ENCODE measurements at places on chromosomes 13 and 19.

- DNase-seq = no peak
- H3K27me3 ChIP-seq = no peaks in the 10 kb centered on the region
- no peak overlapping the region for H3K4me3 ChIP-seq
- no peak overlapping the region for H3K27ac ChIP-seq
Measured at GRCh38 chr13:106417467-106418110, 117.9 kb downstream of the EFNB2 start.

DNA sequence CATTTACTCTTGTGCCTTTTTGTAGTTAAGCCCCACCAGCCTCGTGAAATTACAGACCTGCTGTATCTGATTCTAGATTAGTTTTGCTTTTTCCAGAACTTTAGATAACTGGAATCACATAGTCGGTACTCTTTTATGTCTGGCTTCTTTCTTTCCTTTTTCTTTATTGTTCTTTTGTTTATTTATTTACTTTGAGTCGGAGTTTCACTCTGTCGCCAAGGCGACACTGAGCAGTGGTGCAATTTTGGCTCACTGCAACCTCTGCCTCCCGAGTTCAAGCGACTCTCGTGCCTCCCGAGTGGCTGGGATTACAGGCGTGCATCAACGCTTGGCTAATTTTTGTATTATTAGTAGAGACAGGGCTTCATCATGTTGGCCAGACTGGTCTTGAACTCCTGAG lies 6.0 kb upstream of the NCCRP1 start:
- H3K36me3 ChIP-seq = no peaks in the 10 kb centered on the region
- H3K4me3 ChIP-seq = no peak overlapping the region
- H3K27ac ChIP-seq = no peak overlapping the region
- no peak for DNase-seq

DNA sequence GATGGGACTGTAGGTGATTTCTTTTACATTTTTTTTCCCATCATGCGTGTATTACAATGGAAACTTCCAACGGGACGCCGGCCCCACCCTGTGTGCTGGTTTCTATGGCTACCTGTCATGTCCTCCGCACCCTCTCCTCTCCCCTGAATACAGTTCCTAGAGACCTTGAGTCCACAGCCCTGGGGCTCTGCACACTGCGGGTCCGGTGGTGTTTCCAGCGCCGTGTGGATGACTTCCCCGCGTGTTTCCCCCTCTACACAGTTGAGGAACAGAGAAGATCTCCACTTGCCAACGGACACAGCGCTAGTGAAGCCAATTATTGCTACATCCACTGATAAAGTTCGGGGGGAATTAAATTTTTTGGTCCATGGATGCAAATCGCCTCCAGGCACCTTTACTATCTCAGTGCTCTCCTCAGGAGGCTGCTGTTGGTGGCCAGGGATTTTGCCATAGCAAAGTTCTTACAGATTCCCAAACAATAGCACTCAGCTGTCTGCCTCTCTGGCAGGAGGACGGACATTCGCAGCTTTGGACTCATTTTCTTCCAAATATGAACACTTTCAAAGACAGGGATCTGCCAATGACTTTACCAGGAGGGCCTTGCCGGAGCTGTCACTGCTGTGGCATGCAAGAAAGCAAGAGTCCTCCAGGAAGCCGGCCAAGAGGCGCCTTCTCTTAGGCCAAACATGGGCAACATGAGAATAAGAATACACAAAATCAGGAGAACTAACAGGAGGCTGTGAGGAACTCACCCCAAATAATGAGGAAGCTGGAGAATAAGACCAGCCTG lies 39.3 kb upstream of the GAS6 start:
- no peaks in the 10 kb centered on the region for H3K27me3 ChIP-seq
- H3K27ac ChIP-seq = no peak overlapping the region
- no peaks in the 10 kb centered on the region for H3K4me1 ChIP-seq

DNA sequence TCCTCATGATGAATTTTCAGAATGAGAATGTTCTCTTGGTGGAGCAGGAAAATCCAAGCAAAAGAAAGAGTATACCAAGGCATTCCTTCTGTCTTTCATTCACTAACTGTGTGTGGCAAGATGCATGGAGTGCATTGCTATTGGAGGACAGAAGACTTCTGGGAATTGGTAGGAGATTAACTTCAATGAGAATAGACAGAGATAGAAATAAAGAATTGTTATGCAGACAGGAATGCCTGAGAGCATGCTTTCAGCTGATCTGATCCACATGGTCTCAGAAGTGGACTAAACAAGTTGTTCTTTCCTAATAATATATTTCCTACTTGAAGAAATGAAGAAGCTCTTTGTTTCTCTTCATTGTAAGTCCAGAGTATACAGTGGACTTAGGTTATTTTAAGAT lies 303.6 kb downstream of the MYO16 start:
- no peaks in the 10 kb centered on the region for H3K4me1 ChIP-seq
- H3K27me3 ChIP-seq = no peaks in the 10 kb centered on the region
- no peak overlapping the region for H3K4me3 ChIP-seq
- H3K27ac ChIP-seq = no peak overlapping the region
- H3K36me3 ChIP-seq = no peaks in the 10 kb centered on the region

GRCh38 chr13:104314321-104314720 lies 1248.1 kb upstream of the SLC10A2 start:
- H3K4me3 ChIP-seq = no peak overlapping the region
- DNase-seq = no peak
- no peaks in the 10 kb centered on the region for H3K27me3 ChIP-seq
- no peaks in the 10 kb centered on the region for H3K4me1 ChIP-seq
- no peaks in the 10 kb centered on the region for H3K36me3 ChIP-seq

DNA sequence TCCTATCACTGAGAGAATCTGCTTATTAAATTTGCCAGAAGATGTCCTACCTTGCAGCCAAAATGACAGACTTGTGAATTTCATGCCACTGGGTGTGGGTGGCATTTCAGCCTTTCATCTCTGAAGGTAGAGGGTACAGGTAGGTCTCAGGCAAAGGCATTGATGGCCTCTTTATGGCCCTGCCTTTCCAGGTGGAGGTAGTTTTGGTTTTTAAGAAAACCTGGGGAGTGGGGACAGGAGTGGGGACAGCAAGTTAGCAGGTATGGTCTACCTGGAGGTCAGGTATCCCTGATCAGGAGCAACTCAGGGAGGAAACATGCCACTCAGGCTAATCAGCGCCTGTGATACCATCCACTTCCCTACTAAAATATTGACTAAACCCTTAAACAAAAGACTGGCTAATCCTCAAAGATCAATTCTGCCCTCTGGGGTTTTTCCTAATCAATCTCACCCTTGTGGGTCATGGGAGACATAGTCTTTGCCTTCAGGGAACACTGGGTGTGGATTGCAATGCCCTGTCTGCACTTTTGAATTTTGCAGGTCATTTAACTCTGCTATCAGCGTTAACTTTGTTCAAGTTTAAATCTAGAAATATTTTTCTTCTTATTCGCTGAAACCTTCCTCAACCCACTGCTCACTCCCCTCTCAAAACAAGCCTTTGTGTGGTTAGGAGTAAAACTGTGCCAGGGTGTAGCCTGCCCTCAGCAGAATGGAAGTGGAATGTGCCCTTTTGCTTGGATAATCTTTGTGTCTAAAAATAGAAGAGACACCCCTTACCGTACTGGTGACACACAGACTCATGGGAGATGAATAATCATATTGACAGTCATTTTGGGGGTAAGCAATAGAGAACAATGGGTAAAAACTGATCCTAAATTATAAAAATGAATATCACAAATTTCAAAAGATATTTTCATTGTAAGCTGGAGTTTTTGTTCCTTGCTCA lies 233.7 kb downstream of the COG6 start:
- H3K4me3 ChIP-seq = no peak overlapping the region
- no peak for DNase-seq
- H3K36me3 ChIP-seq = no peaks in the 10 kb centered on the region
- no peak overlapping the region for H3K27ac ChIP-seq

DNA sequence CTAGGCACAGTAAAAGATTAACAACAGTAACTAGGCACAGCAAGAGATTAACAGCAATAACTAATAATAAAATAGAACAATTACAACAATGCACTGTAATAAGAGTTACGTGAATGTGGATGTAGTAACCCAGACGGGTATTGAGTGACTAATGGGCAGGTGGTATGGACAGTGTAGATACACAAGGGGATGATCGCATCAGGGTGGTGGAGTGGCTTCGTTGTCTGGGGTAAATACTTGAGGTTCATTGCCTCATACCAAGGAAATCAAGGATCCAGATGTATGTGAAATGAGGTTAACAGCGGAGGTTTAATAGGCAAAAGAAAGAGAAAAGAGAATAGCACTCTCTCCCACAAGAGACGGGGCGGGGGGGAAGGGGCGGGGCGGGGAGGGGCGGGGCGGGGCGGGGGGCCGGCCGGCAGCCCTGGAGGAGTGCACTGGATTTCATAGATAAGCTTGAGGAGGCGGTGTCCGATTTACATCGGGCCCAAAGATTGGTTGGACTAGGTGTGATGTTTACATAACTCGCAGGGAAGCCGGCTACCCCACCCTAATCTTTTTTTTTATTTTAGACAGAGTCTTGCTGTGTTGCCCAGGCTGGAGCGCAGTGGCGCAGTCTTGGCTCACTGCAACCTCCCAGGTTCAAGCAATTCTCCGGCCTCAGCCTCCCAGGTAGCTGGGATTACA lies 106.3 kb downstream of the KCTD15 start:
- H3K27ac ChIP-seq = no peak overlapping the region
- H3K36me3 ChIP-seq = no peaks in the 10 kb centered on the region
- no peaks in the 10 kb centered on the region for H3K27me3 ChIP-seq
- H3K4me1 ChIP-seq = peaks cover 10% of the 10 kb centered on the region
- no peak for DNase-seq

Measured in testis (tissue), 5 donors.